ENCODE measurements at places on chromosomes 4 and X. TPM values are rescaled to one million over a fixed set of nuclear protein-coding genes. Genes with fewer than 3 reads are reported as not detected.
A peak's percentile ranks its signal among the peaks of the same experiment; 100 is the strongest.

The TCEAL6 gene
- total RNA-seq, result not detected

GRCh38 chr4:27635936-27636913 is 775.6 kb downstream of the STIM2 start:
- DNase-seq, result no peak

The TLR2 gene
- total RNA-seq, result not detected

The RXFP1 gene
- total RNA-seq, result not detected

DNA sequence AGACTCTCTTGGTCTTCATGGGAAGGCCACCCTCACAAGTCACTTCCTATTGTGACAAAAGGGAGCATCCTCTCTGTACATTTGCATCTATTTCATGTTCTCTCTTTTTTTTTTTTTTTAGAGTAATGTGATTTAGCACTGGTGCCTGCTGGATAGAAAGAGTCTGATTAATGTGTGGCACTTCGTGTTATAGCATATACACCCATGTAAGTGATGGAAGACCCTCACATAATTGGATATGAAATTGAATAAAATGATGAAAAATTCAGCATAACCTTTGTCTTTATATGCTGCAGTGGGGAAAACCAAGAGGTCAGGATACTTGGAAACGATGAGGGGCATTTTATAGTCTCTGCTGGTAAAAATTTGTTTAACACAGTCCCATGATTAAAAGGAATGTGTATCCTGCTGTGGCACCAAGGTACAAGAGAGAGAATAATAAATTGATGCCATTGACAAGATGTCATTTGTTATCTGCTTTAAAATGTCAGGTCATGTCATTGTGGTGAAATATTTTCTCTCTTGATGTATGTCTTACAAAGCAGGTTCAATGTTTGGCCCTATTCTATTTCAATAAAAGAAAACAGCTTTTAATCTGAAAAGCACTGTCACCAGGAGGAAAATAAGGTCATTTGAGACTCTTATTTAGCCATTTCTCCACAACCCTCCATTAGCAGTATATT is 1115.4 kb downstream of the STPG2 start:
- no peak for DNase-seq

DNA sequence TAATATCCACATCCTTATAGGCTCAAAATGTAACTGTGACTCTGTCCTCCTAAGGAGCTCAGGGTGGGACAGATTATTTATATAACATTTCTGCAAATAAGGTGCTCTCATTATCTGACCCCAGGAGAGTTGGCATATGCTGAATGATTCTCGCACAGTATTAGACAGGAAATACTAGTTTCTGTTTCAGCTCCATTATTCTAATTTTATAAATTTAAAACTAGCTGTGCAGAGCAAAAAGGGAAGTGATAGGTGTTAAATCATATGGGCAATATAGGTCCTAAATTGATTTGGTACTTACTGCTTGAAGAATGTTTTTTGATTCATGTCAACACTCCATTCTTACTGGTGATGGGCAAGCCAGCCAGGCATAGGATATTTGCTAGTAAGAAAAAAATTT is 141.5 kb downstream of the GLRA2 start:
- no peak for DNase-seq

The GALNTL6 gene
- total RNA-seq, result not detected

- DNase-seq, result no peak
These were observed 14.1 kb downstream of the FAM149A start for GRCh38 chr4:186118582-186118981.

The NEIL3 gene
- 6.8 TPM for total RNA-seq

The CCDC158 gene
- total RNA-seq, result not detected

DNA sequence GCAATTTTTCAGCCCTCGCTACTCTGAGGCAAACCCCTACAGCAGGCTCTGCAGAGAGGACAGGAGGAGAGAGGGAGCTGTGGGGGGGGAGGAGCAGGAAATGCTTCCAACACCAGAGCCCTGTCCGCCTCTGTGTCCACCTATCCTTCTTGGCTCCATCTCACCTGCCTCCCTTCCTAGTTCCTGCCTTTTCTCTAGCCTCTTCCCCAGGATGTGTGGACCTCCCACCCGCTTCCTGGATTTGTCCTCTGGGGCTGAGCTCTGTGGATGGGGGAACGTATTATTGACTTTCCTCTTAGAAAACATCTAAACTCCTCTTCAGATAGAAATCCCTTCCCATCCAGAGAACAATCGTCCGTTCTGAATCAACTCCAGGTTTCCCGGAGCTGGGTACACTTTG is 14.4 kb downstream of the ASMT start:
- no peak for DNase-seq

The ENPP6 gene
- not detected for total RNA-seq

DNA sequence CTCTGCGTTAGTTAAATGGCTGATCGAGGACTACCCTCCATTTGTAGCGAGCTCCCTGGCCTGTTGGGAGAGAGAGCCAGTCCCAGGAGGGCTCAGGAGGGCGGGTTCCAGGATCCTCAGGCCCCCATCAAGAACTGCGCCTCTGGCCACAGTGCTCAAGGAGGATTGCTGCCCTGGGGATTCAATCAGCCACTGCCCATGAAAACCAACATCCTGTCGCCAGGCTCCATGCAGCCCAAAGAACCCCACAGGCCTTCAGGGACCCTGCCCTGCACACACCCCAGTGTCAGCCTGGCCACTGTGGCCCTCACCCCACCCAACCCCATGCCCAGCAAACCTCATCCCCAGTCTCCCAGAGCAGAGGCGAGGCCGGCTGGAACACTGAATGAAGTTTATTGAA is 4.3 kb downstream of the PNMA6F start:
- no peak for DNase-seq

DNA sequence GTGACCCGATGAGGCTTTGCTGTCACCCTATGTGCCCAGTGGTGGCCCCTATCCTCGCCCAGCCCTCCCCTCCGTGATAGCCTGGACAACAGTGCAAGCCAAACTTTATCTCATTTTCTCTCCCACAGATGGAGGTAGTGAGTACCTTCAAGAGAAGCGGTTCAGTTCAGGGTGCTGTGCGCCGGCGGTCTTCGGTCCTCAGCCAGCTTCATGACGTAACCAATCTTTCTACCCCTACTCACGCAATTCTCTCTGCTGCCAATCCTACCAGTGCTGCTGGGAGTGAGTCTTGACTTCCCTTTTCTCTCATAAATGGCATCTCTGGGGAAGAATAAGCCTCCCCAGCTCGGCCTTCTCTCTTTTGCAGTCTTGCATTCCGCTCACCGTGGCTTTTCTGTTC is 29.5 kb downstream of the CCNQ start:
- no peak for DNase-seq

- no peak for DNase-seq
These were observed 195.6 kb upstream of the KLF3 start for GRCh38 chr4:38468339-38468866.

DNA sequence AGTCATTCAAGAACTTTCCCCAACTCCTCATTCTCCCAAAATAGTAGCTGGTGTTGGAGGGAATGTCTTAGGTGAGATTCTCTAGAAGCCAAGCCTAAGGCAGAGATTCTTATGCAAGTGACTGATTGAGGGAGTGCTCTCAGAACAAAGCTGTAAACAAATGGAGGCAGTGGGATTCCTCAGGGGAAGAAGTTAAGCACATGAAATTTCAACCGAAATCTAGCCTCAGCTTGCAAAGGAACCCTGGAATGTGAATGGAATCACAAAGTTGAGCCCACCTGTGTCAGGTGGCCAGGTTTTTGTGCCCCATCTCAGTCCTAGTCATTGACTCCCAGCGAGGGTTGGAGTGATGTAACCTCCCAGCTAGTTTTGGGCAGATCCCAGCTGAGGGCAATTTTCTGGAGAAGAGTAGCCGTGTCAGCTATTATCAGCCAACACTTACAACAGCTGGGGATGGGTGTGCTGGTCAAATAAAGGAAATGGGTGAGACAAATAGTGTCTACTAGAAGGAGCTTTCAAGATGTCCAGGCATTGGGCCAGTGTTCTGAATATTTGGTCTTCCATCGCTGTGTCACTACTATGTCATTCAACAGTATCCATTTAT is 29.7 kb upstream of the FGF2 start:
- DNase-seq, result peak; percentile 31

DNA sequence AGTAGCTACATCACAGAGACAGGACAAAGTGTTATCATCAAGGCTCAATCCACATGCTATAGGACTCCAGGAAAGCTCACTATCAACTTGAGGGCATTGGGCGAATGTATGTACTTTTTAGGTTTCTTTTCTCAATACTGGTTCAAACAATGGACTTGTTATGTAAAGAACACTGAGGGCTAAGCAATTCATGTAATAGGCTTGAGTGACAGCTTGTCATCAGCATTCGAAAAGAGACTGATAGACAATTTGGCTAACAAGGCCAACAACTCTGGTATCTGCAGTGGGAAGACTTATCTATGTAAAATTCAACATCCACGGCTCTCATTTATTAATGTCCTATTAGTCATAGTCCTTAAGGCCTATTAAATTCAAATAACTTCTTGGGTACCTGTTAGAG is 141.1 kb downstream of the NPNT start:
- no peak for DNase-seq

The UGT2B10 gene
- total RNA-seq, result not detected

The ADH5 gene
- total RNA-seq, result 203 TPM

The MAOB gene
- not detected for total RNA-seq

DNA sequence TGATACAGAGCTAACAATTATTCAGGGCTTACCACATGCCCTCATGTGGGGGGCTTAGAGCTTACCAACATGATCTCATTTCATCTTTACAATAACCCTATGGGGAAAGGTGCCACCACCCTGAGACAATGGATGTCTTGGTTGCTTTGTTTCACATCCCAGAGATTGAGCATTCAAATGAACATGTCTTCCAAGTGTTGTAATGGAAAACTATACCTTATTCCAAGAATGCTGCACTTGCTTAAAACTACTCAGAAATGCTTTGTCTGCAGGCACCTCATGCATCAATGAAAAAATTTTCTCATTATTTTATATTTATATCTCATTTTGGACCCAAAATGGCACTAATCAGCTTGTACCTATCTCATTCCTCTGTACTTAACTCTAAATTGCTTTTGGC is 34.6 kb downstream of the BCLAF3 start:
- no peak for DNase-seq

The HSFX2 gene
- not detected for total RNA-seq

DNA sequence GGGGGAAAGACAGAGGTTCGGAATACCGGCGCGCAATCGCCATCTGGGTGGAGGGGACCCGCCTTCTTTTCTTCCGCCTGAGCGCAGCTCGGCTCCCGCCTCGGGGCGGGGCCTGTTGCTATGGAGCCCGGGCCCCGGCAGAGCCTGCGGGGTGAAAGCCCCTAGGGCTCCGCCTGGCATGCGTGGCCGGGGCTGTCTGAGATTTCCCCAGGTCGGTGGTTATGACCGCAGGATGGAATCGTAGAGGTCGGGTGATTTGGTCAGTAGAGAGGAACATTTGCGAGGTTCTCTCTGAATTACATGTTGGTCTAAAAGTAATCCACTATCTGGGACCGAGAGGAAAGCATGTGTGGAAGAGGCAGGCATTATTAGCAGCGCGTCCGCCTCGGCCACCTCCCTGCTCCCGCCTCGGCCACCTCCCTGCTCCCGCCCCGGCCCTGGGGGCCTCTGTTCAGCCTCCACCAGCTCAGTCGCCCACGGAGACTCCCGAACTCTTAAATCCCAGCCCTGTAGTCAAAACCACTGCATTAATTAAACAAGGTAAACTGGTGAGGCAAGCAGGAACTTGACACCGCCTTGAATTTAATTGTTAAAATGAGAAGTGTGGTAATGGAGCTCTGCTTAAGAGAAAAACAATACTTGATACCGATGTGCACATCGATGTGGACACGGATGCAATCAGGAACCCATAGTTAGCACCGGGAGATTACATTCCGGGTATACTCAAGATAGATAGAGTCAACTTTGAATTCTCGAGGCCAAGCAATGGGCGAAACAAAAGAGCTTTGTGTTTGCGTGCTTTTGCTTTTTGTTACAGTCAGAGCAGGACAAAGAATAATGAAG is 45.2 kb downstream of the TRIM2 start:
- peak; percentile 57 for DNase-seq

DNA sequence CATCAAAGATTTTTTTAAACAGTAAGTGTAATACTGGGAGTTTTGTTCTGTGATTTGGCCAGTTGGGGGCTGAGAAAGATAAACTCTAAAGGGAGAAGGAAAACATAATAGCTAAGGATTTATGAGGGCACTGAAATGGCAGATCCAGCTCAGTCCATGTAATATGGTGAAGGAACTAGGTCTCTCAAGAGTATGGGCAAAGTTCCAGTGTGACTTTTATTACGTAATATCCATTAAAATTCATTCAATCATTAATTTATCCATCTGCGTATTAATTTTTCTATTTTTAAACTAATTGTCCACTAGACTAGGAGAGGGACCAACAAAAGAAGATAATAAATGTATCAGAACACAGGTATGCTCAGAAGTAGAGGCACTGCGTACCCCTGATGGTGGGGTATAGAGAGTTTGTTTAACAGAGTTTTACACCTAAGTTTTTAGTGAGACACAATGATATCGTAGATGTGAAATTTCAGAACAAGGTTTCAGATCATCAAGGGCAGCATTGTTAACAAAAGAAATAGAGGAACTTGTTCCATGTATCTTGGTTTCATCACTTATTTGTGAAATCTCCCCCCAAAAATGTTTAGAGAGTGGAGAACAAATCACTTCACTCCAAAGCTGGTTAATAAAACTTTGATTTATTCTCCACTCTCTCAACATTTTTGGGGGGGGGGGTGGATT is 351.1 kb downstream of the GRXCR1 start:
- no peak for DNase-seq

GRCh38 chr4:99634742-99635360 is 22.8 kb downstream of the C4orf54 start:
- no peak for DNase-seq

The RHOH gene
- not detected for total RNA-seq

The FSTL5 gene
- not detected for total RNA-seq

DNA sequence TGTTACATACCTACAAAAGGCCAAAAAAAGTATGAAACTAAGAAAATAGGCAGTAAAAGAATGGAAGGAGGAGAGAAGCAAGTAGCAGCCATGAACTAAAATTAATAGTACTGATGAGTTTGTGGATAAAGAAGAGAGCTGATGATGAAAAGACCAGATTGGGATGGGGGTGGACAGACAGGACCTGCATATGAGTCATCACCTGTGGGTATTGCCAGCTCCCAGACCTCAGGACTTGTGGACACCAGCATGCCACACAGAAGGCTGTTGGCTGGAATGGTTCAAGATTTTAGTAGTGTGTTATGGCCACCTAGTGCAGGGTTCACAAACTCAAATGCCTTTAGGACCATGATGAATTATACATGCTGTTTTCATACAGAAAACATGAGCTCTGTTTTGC is 58.9 kb downstream of the ARX start:
- no peak for DNase-seq

GRCh38 chr4:108010167-108010566 is 20.5 kb downstream of the HADH start:
- DNase-seq, result peak; percentile 79

DNA sequence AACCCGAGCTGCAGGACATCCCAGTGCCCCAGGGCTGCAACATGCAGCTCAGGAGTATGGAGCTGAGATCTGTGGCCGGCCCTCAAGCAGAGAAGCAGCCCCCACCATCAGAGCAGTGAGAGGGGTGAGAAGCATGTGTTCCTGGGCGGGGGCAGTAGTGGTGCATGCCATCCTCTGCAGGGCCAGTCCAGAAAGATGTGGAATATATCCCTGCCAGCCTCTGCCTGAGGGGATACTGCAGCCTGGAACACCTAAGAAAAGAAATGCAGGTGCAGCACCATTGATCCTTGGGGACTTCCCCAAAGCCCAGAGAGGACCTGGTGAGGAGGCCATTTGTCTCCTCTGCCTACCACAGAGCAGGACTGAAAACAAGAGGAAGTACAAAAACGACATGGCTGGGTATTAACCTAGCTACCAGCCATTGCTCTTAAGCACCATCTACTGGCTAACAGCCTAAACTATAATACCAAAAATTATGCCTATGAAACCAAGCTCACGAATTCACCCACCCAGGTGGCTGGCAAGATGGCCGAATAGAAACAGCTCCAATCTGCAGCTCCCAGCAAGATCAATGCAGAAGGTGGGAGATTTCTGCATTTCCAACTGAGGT is 158.8 kb downstream of the ADGRA3 start:
- peak; percentile 39 for DNase-seq

Data from HFFc6 (cell line).